ENCODE measurements at places on chromosomes 5 and 9. TPM values are rescaled to one million over a fixed set of nuclear protein-coding genes. Genes with fewer than 3 reads are reported as not detected.

DNA sequence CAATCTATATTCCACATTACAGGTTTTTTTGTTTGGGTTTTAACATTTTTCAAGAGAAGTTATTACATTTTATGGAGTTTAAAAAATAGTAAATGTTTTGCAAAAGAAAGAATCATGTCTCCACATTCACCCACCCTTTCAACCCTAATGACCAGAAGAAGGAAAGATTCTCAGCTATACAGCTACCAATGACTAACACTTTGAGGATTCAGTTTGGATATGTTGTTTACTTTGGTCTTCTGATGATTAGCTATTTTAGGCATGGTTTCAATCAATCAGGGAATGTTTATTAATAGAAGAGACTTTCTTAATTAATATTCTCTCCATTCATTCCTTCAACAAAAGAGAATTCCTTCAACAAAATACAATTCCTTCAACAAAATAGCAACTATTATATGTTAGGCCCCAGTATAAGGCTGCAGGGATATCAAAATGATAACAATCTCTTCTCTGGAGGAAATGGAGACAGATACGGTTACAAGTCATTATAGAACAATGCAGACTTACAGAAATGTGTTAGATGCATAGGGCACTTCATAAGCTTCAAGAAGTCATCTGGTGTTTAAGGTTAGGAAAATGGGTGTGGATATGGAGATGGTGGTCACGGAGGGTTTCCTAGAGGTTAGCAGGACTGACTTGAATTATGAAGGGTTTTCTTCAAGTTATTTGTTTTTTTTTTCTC is 9.3 kb upstream of the NR3C1 start:
- H3K27ac ChIP-seq, result no peak overlapping the region
- H3K4me3 ChIP-seq, result no peak overlapping the region
- no peaks in the 10 kb centered on the region for H3K4me1 ChIP-seq

DNA sequence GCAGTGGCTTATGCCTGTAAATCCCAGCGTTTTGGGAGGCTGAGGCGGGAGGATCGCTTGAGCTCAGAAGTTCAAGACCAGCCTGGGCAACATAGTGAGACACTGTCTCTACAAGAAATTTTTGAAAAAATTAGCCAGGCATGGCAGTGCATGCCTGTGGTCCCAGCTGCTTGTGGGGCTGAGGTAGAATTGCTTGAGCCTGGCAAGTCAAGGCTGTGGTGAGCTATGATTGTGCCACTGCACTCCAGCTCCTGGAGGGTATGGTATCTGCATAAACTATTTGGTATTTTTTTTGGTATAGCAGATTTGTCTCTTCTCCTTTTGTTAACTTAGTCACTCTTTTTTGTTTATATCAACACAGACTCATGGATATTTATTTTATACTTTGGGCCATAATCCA is 61.5 kb upstream of the TEX48 start:
- no peak overlapping the region for H3K27ac ChIP-seq
- H3K4me1 ChIP-seq, result peaks cover 3% of the 10 kb centered on the region
- no peak overlapping the region for H3K4me3 ChIP-seq
- no peaks in the 10 kb centered on the region for H3K36me3 ChIP-seq

Gene KCTD16
- 0.09 TPM for total RNA-seq

Gene SGCD
- 1.6 TPM for total RNA-seq

Gene NIPAL4
- 0.14 TPM for total RNA-seq
